ENCODE measurements at places on chromosomes 13 and 19. TPM values are rescaled to one million over a fixed set of nuclear protein-coding genes. Genes with fewer than 3 reads are reported as not detected.

The THSD8 gene
- not detected for total RNA-seq

The UQCRFS1 gene
- 60.8 TPM for total RNA-seq

The ZNF534 gene
- not detected for total RNA-seq

The CEACAM3 gene
- not detected for total RNA-seq

The ZNF568 gene
- total RNA-seq, result 3.1 TPM

The KIR3DL2 gene
- not detected for total RNA-seq

The C5AR1 gene
- total RNA-seq, result not detected

The TMPRSS9 gene
- total RNA-seq, result not detected

The SIAH3 gene
- total RNA-seq, result 0.16 TPM

The FFAR3 gene
- total RNA-seq, result not detected

The PEAK3 gene
- total RNA-seq, result not detected

The CEACAM7 gene
- total RNA-seq, result not detected

The C19orf44 gene
- total RNA-seq, result 3.3 TPM

The LRRC25 gene
- 0.25 TPM for total RNA-seq

All from mesangial cell (primary cell).